Natural killer cell (primary cell): ENCODE measurements at places on chromosomes 3 and 15. TPM values are rescaled to one million over a fixed set of nuclear protein-coding genes. Genes with fewer than 3 reads are reported as not detected.

DNA sequence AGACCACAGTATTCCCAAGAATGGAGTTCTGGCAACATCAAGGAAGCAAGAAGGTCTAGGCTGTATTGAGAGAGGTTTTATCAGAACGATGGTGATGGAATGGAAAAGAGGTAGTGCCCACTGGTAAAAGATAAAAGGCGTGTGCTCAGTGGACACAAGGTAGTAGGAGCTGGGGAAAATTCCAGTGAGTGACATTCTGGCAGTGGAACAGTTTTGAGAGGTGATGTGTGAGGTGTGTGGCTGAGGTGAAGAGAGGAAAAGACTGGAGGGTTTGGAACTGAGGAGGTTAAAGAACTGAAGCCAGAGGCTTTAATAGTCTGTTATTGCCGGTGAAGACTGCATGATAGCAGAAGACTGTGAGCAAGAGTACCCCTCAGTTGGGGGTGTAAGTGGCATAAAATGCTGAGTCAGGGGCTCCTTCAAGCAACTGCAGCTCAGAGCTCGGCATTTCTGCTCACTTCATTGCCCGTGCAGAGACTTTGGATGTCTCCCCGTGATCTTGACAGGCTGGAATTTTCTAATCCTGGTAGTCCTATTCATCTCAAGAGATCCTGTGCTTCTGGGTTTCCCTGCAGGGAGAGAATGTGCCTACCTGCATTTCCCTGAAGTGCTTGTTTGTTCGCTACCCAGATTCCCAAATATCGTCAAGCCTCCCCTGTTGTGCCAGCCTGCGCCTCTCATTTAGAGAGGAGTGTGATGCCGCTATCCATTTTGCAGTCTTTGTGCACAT, 191.0 kb downstream of the SATB1 start:
- no peak overlapping the region for H3K27ac ChIP-seq
- no peaks in the 10 kb centered on the region for H3K36me3 ChIP-seq

DNA sequence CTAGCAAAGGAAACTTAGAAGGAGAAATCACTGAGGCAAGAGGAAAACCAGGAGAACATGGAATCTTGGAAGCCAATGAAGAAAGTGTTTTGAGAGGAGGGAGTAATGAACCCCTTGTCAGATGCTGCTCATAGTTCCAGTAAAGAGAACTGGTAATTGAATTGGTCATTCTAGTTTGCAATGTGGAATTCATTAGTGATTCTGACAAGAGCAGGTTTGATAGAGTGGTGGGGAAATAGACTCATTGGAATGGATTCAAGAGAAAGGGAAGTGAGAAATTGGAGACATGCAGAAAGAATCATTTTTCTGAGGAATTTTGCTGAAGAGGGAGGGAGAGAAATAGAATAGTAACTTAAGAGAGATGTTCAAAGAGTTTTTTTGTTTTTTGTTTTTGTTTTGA, 21.0 kb downstream of the GLCE start:
- no peaks in the 10 kb centered on the region for H3K36me3 ChIP-seq
- H3K27ac ChIP-seq, result no peak overlapping the region
- no peak overlapping the region for H3K4me3 ChIP-seq

- no peaks in the 10 kb centered on the region for H3K36me3 ChIP-seq
- H3K4me1 ChIP-seq, result no peaks in the 10 kb centered on the region
- H3K27ac ChIP-seq, result no peak overlapping the region
- H3K27me3 ChIP-seq, result no peaks in the 10 kb centered on the region
Observed at GRCh38 chr3:64898941-64899340, 211.1 kb upstream of the ADAMTS9 start.

DNA sequence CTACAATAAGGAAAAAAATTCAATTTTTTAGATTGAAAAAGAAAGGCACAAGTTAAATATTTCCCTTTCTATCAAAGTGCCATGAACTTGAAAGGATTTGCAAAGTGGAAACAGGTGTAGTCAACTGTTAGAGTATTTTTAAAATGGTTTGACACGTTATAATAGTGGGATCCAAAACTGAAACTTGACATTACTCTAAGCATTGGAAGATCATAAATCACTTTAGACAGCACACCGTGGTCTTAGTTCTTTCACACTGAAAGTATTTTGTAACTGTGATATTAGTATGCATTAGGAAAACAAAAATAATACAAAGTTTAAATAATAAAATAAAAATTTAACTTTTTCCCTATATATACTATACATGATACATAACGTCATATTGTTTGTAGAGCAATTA, 933.1 kb downstream of the EPHA3 start:
- no peak for DNase-seq
- no peaks in the 10 kb centered on the region for H3K27me3 ChIP-seq
- H3K27ac ChIP-seq, result no peak overlapping the region
- H3K4me3 ChIP-seq, result no peak overlapping the region

DNA sequence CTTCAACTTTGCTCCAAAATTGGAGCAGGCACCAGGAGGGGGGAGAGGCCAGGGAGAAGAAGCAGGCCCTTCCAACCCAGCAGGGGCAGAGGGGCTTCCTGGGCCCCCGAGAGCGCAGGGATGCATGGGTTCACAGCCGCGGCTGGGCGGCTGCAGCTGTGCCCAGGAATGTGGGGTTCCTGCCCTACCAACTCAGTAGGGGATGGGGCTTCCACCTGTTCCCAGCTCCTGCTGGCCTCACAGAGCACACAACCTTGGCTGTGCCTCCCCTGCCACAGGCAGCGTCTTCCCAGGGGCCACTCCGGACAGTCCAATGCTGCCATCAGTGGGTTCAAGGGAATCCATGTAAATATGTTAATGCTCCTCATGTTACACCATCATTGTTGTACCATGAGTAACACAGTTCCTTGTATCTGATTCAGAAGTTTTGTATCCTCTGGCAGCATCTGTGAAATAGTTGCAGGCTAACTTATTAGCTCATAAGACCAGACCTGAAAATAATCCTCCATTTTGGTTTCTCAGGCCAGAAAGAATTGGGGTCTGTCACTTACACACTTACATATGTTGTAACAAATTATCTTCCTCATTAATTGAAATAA, 12.1 kb upstream of the SIAH2 start:
- no peak for DNase-seq
- H3K27ac ChIP-seq, result no peak overlapping the region
- H3K36me3 ChIP-seq, result no peaks in the 10 kb centered on the region
- no peak overlapping the region for H3K4me3 ChIP-seq

DNA sequence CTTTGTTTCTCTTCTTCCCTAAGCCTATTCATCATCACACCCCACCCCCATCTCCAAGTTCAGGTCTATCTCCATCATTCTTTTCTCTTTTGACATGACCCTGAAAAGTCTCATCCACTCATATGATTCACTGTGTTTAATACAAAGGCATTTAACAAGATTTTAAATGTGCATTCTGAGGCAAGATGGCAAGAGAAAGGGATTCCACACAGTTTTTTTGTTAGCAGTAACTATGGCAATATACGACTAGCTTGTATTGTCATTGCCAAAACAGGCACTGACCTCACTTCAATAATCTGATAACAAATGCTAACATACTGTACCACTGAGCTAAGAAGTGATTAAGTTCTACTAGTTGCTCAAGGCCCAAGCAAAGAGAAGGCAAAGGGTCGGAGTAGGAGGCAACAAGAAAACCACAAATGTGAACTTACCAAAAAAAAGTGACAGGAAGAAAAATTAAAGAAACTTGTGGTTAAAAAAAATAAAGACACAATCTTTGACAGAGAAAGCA, 53.2 kb downstream of the FBN1 start:
- DNase-seq, result no peak
- H3K27me3 ChIP-seq, result no peaks in the 10 kb centered on the region
- no peaks in the 10 kb centered on the region for H3K36me3 ChIP-seq
- H3K4me3 ChIP-seq, result no peak overlapping the region

GRCh38 chr3:143902210-143902609, 53.9 kb upstream of the SLC9A9 start:
- H3K27ac ChIP-seq, result no peak overlapping the region
- no peak overlapping the region for H3K4me3 ChIP-seq
- peaks cover 2% of the 10 kb centered on the region for H3K27me3 ChIP-seq
- DNase-seq, result no peak
- H3K4me1 ChIP-seq, result no peaks in the 10 kb centered on the region
- H3K36me3 ChIP-seq, result no peaks in the 10 kb centered on the region

DNA sequence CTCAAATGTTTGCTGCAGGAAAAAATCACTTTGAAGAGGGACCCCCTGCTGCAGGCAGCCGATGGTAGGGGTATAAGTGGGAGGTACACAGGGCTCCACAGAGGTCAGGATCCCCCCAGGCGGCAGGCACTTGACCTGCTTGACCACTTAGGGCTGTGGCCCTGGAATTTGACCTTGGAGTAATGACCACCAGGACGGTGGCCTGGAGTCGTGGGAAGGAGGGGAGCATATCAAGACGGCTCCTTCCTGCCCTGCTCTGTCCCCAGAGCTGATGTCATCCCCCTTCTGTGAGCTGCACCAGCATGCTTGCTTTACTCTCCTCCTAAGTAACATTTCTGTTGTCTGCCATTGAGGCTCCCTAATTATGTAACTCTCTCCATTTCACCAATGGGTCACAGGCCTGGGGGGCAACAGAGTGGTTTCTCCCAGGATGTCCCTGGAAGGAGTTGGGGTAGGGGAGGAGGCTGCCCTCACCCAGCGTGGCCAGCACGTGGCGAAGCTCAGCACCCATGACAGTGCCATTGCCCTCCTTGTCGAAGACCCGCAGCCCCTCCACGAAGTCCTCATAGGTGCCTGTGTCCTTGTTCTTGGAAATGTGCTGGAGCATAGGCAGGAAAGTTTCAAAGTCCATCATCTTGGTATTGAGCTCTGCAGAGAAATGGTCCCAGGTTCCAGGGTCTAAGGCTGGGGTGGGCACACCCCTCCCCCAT, 4.1 kb downstream of the MYL3 start:
- H3K4me3 ChIP-seq, result no peak overlapping the region
- DNase-seq, result no peak
- no peaks in the 10 kb centered on the region for H3K4me1 ChIP-seq
- H3K27ac ChIP-seq, result no peak overlapping the region
- H3K27me3 ChIP-seq, result no peaks in the 10 kb centered on the region
- H3K36me3 ChIP-seq, result no peaks in the 10 kb centered on the region

DNA sequence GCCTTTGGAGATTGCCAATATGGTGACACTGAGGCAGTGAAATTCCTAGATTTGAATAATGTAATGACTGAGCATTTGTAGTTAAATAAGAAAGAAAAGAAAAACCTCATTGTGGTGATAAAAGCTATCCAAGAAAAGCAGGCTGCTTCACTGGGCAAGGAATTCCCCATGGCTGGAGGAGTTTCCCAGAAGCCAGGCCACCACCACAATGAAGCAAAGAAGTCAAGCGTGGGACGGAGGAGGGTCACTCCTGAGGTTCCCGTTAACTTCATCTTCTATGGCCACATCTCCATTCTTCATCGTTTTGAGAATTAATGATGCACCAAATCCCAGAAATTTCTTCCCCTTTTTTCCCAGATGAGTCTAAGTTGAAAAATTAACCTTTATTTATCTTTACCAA, 185.8 kb upstream of the BCL6 start:
- H3K27ac ChIP-seq, result no peak overlapping the region
- H3K36me3 ChIP-seq, result no peaks in the 10 kb centered on the region
- DNase-seq, result no peak

GRCh38 chr3:105473521-105474223, 107.0 kb downstream of the ALCAM start:
- no peak overlapping the region for H3K27ac ChIP-seq
- no peaks in the 10 kb centered on the region for H3K4me1 ChIP-seq
- no peak overlapping the region for H3K4me3 ChIP-seq

GRCh38 chr3:186110975-186111974, 2.4 kb upstream of the ETV5 start:
- DNase-seq, result peak; percentile 15
- peaks cover 54% of the 10 kb centered on the region for H3K27me3 ChIP-seq
- no peak overlapping the region for H3K4me3 ChIP-seq
- peaks cover 32% of the 10 kb centered on the region for H3K4me1 ChIP-seq
- H3K36me3 ChIP-seq, result no peaks in the 10 kb centered on the region

DNA sequence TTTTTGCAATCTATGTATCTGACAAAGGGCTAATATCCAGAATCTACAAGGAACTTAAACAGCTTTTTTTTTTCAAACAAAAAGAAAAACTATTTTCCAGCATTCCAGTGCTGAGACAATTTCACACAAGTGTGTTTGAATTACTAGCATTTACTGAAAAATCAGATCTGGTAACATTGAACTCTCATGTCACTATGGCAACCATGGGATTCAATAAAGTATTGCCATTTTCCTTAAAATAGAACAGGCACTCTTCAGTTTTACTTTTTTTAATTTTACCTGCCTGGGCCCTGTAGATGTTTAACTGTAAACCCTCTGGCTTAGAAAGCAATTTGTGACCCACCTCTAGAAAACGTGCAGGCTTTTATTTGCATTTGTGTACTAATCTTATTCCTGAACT, 105.4 kb downstream of the MITF start:
- H3K27me3 ChIP-seq, result no peaks in the 10 kb centered on the region
- no peaks in the 10 kb centered on the region for H3K4me1 ChIP-seq
- H3K4me3 ChIP-seq, result no peak overlapping the region
- H3K36me3 ChIP-seq, result no peaks in the 10 kb centered on the region
- H3K27ac ChIP-seq, result no peak overlapping the region

DNA sequence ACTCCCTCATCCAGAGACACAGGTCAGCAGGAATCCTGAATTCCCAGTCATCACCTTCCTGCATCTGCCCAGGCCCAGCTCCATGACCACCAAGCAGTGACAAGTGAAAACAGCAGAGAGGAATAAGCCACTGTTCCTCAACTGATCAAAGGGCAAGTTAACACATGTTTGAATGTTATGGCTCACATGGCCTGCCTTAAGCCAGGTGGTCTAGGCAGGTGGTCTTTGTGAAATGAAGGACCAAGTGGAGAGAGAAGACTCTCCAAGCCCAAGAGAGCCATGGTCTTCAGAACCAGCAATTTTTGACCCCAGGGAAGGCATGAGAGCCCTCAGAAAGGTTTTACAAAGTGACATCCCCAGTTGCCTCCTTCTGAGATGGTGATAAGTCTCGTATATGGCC, 161.8 kb downstream of the EPHB1 start:
- no peaks in the 10 kb centered on the region for H3K27me3 ChIP-seq
- no peak for DNase-seq
- no peak overlapping the region for H3K27ac ChIP-seq
- H3K4me3 ChIP-seq, result no peak overlapping the region
- H3K36me3 ChIP-seq, result no peaks in the 10 kb centered on the region
- no peaks in the 10 kb centered on the region for H3K4me1 ChIP-seq

DNA sequence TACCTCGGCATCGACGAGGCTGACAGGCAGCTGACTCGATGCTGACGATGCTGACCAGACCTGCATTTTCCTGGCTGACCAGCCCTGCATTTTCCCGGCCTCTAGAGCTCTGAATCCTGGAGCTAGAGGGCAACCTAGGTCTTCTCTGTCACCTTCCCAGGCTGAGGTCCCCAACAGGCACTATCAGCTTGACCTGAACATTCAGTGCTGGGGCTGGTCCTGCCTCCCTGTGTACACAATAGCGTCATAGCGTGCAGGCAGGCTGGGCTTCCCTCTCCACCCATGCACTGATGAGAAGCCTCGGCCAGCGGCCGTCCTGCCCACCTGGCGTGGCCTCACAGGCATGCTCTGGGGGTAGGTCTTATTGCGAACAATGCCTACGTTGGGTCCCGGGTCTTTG, 62.3 kb upstream of the SNRPA1 start:
- no peak for DNase-seq
- no peaks in the 10 kb centered on the region for H3K36me3 ChIP-seq
- no peaks in the 10 kb centered on the region for H3K27me3 ChIP-seq
- H3K4me3 ChIP-seq, result no peak overlapping the region

The IL17RB gene
- total RNA-seq, result not detected

The RTP1 gene
- not detected for total RNA-seq

The NR1I2 gene
- total RNA-seq, result 0.16 TPM

The GOLGA8B gene
- 156 TPM for total RNA-seq

The CTXN2 gene
- not detected for total RNA-seq
